ENCODE measurements at places on chromosomes 1 and 21.

DNA sequence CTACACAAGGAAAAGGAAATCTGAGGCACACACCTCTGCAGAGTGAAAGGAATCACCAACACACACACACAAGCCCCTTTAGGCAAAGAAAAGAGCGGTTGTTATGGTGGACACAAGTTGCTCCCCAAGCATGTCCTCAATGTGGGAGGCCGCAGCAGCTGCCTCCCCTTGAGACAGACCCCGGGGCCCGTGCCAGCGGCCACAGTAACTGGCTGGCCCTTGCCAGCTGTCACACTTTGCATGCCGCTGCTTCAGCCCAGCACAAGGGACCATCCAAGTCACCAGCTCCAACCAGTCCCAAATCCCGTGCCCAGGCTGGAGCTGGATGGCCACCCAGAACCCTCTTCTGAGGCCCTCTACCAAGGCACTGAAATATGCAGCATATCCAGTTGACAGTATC lies 2.9 kb upstream of the OLIG1 start:
- no peak for DNase-seq

GRCh38 chr1:39925721-39926342 lies 24.1 kb upstream of the MYCL start:
- DNase-seq = no peak

- DNase-seq = no peak
These were observed 9.6 kb downstream of the UMODL1 start for GRCh38 chr21:42080788-42081083.

DNA sequence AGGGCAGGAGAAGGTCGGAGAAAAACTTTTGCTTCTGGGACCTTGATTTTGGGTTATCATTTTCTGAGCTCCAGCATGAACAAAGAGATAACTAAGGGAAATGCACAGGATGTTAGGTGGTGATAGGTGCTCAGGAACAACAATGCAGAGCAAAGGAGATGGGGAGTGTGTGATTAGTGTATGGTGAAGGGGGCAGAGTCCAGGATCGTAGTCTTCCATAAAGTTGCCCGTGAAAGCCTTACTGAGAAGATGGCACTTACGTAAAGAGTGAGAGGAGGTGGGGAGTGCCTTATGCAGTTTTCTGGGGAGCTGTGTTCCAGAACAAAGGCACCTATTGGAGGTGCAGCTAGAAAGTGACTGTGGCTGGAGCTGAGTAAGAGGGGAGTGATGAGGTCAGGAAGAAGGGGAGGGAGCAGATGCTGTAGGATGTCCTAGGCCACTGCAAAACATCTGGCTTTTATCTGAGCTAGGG lies 11.6 kb downstream of the KCNK1 start:
- no peak for DNase-seq

GRCh38 chr1:24705260-24706073 lies 39.8 kb upstream of the CLIC4 start:
- peak; percentile 96 for DNase-seq

- DNase-seq = no peak
These were observed 168.9 kb downstream of the LMO4 start for GRCh38 chr1:87497380-87498203.

GRCh38 chr1:178037510-178038253 lies 56.2 kb upstream of the RASAL2 start:
- DNase-seq = no peak

DNA sequence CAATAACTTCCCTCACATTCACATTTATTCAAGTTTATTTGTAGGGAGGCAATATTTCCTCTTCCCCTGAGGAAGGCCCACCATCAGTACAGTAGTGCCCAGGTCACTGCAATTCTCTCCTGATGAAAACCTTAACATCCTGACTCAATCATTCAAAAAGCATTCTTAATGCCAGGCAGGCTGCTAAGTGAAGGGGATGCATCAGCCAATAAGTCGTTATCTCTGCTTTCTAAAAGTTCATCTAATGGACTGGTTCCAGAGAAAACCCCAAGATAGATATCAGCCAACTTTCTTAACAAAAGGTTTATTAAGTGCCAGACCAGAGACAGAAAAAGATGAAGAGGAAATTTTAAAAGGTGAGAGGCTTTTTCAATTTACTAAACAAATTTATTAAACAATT lies 17.3 kb downstream of the OTUD7B start:
- DNase-seq = no peak

DNA sequence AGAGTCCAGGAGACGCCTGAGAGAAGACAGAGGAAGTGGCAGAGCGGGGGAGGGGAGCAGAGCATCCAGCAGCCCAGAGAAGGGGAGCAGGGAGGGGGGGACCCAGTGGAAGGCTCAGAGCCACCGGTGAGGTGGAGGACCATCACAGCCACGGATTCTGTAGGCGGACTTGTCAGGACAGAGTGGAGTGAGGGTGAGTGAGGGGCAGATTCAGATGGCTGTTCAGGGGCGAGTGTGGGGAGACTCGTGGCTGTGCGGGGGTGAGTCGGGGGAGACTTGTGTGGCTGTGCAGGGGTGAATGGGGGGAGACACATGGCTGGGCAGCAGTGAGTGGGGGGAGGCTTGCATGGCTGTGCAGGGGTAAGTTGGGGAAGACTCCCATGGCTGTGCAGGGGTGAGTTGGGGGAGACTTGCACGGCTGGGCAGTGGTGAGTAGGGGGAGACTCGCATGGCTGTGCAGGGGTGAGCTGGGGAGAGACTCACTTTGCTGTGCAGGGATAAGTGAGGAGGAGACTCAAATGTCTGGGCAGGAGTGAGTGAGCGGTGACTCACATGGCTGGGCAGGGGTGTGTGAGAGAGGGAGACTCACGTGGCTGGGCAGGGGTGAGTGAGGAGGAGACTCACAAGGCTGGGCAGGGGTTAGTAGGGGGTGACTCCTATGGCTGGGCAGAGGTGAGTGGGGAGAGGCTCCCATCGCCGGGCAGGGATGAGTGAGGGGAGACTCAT lies 56.8 kb upstream of the ABCG1 start:
- DNase-seq = no peak

DNA sequence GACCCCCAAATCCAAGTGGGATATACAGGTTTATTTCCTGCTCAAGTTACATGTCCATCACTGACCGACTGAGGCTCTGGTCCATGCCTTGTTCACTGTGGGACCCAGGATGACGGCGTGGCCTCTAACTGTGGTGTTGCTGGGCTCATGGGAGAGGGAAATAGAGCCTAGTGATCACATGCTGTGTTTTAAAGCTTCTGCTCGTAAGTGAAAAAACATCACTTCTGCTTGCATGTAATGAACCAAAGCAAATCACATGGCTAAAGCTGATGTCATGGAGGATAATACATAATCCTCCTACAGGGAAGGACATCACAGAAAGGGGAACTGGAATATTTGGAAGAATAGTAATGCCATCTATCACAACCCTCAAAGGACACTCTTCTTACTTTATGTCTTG lies 107.6 kb downstream of the FASLG start:
- no peak for DNase-seq

- DNase-seq = peak; percentile 9
These were observed 27.4 kb downstream of the DTL start for GRCh38 chr1:212062832-212063438.
